ENCODE measurements at places on chromosomes 5 and 9.

DNA sequence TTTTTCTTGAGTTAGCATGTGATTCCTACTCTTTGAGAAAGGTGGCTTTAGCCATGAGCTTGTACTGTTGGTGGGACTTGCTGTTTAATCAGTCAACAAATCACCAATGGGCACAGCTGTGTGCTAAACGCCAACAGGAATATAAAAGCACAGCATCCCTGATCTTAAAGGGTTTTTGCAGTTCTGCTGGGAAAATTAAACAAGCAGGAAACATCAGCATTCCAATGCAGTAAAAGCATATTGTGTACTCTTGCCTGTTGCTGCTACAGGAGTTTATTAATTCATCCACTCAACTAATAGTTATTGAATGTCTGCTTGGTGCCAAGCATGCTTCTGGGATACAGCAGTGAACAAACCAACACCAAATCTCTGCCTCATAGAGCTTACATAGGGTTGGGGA lies 27.4 kb upstream of the F2RL1 start:
- no peak for DNase-seq

- DNase-seq = no peak
Measured at GRCh38 chr5:79109527-79110492, 1.8 kb upstream of the BHMT start.

DNA sequence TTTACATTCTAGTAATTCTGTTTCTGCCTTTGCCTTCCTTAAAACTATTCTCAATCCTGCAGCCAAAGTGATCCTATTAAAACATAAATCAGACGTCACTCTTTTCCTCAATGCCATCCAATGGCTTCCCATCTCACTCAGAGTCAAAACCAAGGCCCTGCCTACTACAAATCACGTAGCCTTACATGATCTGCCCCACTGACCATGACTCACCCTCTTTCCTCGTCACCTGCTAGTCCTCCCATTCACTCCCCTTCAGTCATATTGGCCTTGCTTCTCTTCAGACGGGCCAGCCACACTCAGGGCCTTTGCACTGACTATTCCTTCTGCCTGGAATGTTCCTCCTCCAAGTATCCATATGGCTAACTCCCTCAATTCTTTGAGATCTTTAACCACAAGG lies 39.0 kb upstream of the DMXL1 start:
- DNase-seq = no peak

GRCh38 chr5:83055166-83055565 lies 22.0 kb downstream of the TMEM167A start:
- no peak for DNase-seq
